ELR (cell line): ENCODE measurements at places on chromosomes 1 and 21.

GRCh38 chr1:117653732-117654492, 48.1 kb downstream of the TENT5C start:
- no peak for DNase-seq

DNA sequence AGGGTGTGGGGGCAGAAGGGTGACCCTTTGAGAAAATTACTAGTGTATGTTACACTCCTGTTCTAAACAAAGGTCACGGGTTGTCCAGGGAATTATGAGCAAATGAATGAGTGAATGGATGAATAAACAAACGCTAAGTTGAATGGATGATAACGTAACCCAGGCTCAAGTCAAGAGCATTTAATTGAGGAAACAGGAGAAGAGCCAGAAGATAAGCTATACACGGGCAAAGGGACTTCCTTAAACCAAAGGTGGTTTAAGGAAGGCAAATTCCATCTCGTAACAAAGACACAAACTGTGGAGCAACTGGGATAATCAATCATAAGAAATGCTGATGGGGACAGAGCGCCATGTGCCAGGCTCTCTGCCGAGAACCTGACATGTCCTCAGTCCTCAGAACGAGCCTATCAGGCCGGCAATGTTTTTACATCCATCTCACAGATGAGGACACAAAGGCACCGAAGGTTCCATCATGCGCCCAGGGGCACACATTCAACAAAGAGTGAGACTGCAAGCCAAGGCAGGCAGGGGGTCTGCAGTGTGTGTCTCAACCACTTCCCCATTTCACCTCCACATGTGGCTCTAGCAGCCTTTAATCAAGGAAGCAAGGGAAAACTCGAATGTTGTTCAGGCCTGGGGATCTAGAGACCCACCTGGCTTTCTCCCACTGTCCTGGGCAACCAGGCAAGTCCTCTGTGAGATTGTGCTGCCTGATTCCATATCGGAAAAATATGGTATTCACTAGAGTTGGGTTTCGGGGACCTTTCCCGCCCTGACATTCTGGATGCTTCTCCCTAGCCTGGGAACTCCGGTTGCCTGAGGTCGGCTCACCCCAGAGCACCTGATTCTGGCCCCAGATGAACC, 126.8 kb upstream of the EDN2 start:
- no peak for DNase-seq

DNA sequence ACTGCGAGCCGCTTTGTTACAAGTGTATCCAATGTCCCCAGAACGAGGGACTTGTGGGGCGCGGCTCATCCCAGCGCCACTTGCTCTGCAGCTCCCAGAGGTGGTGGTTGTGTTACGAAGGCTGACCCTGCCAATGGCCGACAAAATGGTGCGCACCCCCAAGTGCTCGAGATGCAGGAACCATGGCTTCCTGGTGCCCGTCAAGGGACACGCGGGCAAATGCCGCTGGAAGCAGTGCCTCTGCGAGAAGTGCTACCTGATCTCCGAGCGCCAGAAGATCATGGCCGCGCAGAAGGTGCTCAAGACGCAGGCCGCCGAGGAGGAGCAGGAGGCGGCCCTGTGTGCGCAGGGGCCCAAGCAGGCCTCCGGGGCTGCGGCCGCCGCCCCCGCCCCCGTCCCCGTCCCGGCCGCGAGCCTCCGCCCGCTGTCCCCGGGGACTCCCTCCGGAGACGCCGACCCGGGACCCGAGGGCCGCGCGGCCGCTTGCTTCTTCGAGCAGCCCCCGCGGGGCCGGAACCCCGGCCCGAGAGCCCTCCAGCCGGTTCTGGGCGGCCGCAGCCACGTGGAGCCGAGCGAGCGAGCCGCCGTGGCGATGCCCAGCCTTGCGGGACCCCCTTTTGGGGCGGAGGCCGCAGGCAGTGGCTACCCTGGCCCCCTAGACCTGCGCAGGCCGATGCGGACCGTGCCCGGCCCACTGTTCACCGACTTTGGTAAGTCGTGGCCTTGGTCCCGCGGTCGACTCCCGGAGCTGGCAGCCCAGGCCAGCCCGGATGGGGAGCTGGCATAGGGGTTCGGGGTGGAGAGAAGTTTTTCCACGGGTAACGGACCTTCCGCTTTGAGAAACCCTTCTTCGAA, at the start of gene DMRTB1:
Gene DMRTB1, plus strand, starts transcription at position 79 of the 855 bp plus-strand sequence. Its CDS starts 55 bp downstream, at position 134.
- no peak for DNase-seq

- DNase-seq, result no peak
Observed at GRCh38 chr1:32219022-32219421, 3.1 kb downstream of the TMEM234 start.

GRCh38 chr1:229843627-229844238, 217.7 kb downstream of the URB2 start:
- peak; percentile 37 for DNase-seq

- no peak for DNase-seq
Observed at GRCh38 chr1:26684763-26685508, 10.9 kb upstream of the ARID1A start.

GRCh38 chr1:84143796-84144565, at the start of gene PRKACB:
PRKACB (plus strand) TSS chr1:84144271; CDS start chr1:84144362, 91 bp downstream.
- peak; percentile 79 for DNase-seq
